ENCODE measurements at places on chromosomes 5 and 9.
A peak's percentile ranks its signal among the peaks of the same experiment; 100 is the strongest.

- no peaks in the 10 kb centered on the region for H3K4me1 ChIP-seq
- no peaks in the 10 kb centered on the region for H3K27me3 ChIP-seq
- peaks cover 50% of the 10 kb centered on the region for H3K36me3 ChIP-seq
- DNase-seq = no peak
Observed at GRCh38 chr9:108900176-108900575, 33.7 kb downstream of the ELP1 start.

GRCh38 chr9:34337403-34337802, 8.0 kb downstream of the NUDT2 start:
- no peaks in the 10 kb centered on the region for H3K27me3 ChIP-seq
- no peak for DNase-seq
- no peak overlapping the region for H3K4me3 ChIP-seq

- no peak overlapping the region for H3K4me3 ChIP-seq
- H3K27me3 ChIP-seq = no peaks in the 10 kb centered on the region
- peaks cover 22% of the 10 kb centered on the region for H3K4me1 ChIP-seq
Observed at GRCh38 chr9:93572636-93573515, 3.5 kb upstream of the PHF2 start.

- no peaks in the 10 kb centered on the region for H3K4me1 ChIP-seq
- H3K27me3 ChIP-seq = peaks cover 14% of the 10 kb centered on the region
- no peak overlapping the region for H3K27ac ChIP-seq
- DNase-seq = no peak
- H3K36me3 ChIP-seq = no peaks in the 10 kb centered on the region
Observed at GRCh38 chr5:41885286-41885685, 15.1 kb upstream of the OXCT1 start.

DNA sequence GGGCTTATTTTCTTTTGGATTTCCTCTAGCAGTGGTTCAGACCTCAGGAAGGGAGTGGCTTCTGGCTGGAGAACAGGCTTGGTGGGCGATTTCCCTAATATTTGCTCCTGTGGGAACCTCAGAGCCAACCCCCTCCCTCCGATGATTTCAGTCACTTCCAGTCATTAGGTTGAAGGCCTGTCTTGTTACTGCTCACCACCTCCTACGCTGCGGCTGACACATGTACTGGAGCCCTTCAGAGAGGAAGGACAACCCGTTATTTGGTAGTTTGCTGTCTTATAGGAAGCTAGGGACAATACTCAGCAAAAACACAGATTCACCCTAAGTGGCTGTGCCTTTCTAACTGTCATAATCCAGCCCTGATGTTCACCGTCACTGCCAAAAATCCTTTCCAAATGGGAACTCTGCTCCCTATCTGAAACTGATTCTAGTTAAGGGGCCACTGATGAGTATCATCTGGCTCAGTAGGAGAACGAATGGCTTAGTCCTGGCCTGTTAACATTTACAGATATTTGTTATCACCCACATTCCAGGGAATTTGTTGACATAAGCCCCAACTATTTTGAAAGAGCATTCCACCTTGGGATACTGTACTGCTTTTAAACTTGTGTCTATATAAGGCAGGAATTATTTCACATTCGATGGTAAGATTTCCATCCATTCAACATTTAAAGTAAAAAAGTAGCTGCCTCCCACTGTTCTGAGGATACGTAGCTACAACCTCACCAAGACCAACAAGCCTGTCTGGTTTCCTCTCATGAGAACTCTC, 29.3 kb upstream of the ANKH start:
- peaks cover 3% of the 10 kb centered on the region for H3K27me3 ChIP-seq
- no peak overlapping the region for H3K4me3 ChIP-seq
- H3K27ac ChIP-seq = no peak overlapping the region

DNA sequence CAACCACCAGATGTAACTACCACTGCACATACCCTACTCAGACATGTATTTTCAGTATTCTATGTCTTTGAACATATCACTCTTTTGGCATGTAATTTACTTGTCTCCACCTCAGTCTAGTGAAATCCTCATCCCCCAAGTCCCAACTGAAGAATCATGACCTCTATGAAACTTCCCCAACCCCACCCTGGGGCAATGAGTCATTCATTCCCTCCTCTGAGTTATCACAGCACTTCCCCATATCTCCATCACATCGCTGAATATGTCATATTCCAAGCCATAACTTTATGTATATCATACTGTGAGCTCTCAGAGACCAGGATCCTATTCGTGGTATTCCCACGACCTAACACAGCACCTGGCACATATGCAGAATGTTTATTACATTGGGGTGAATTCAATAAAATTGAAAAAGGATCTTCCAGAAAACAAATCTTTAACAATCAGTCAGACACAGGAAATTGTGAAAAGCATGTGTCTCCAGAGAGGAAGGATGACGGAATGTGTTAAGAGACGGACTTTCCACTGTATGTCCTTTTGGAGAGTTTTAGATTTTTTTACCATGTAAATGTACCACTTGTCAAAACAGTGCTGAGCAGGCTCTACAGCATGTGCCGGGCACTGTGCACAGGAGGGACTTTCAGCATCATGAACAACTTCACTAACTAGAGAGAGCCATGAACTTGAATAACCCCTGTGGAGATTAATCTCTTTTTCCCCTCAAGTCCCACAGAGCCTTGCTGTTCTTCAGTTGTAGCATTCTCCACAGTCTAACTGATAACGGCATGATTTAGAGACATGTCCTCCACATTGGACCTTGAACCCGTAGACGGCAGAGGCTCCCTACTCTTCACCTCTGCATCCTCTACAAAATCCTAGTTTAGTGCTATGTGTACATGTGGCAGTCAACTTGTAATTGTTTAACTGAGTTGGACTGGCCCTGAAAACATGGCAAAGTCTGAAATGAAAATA, 213.5 kb downstream of the GLIS3 start:
- peaks cover 7% of the 10 kb centered on the region for H3K27me3 ChIP-seq
- H3K36me3 ChIP-seq = no peaks in the 10 kb centered on the region

GRCh38 chr5:178312880-178313282, 80.3 kb upstream of the PHYKPL start:
- no peak overlapping the region for H3K27ac ChIP-seq
- DNase-seq = no peak
- H3K36me3 ChIP-seq = peaks cover 3% of the 10 kb centered on the region

GRCh38 chr5:180553530-180553929, 37.8 kb downstream of the SCGB3A1 start:
- H3K27ac ChIP-seq = no peak overlapping the region
- no peaks in the 10 kb centered on the region for H3K27me3 ChIP-seq
- peaks cover 33% of the 10 kb centered on the region for H3K36me3 ChIP-seq
- no peak for DNase-seq
- H3K4me1 ChIP-seq = peaks cover 1% of the 10 kb centered on the region

- DNase-seq = no peak
- peak overlapping the region; percentile 99 for H3K27ac ChIP-seq
- H3K4me1 ChIP-seq = peaks cover 39% of the 10 kb centered on the region
Observed at GRCh38 chr5:6632324-6632887, 438 bp downstream of the NSUN2 start.

DNA sequence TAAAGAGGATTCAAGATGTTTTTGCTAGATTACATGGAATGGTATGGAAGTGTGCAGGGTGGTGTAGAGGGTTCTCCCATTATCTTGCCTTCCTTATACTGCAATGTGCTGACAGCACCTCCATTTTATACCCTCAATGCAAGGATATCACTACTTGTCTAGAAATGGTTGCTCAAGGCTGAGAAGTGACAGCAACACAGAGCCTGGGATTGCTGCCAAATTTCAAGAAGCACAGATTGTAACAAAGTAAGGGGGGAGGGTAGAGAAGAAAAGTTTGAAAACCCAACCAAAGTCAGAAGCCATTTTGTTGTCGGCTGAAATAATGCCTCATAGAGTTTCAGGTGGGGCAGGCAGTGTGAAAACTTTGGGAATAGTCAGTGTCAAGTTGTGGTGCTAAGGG, 29.8 kb downstream of the PCDHAC2 start:
- no peak for DNase-seq
- no peaks in the 10 kb centered on the region for H3K4me1 ChIP-seq
- H3K36me3 ChIP-seq = no peaks in the 10 kb centered on the region
- H3K4me3 ChIP-seq = no peak overlapping the region

GRCh38 chr5:43658509-43658908, 55.5 kb downstream of the NNT start:
- no peak overlapping the region for H3K4me3 ChIP-seq
- no peaks in the 10 kb centered on the region for H3K27me3 ChIP-seq
- H3K36me3 ChIP-seq = peaks cover 52% of the 10 kb centered on the region
- H3K27ac ChIP-seq = no peak overlapping the region

DNA sequence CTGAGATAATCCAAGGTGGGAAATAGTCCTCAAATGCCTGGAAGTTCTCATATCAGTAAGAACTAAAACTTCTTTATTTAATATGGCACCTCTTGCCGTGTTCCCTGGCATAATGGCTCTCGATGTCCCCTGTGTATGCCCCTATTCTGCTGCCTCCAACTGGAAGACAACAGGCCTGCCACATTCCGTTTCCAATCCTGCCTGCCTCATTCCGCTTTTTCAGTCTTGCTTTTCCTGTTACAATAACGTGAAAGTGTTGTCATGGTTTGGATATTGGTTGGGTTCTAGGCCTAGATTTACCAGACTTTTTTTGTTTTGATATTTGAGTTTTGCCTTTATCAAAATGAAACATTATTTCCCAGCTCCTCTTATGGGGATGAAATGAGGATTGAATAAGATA, 98.2 kb downstream of the FOCAD start:
- no peak overlapping the region for H3K27ac ChIP-seq
- no peak overlapping the region for H3K4me3 ChIP-seq
- peaks cover 15% of the 10 kb centered on the region for H3K36me3 ChIP-seq
- H3K27me3 ChIP-seq = no peaks in the 10 kb centered on the region

DNA sequence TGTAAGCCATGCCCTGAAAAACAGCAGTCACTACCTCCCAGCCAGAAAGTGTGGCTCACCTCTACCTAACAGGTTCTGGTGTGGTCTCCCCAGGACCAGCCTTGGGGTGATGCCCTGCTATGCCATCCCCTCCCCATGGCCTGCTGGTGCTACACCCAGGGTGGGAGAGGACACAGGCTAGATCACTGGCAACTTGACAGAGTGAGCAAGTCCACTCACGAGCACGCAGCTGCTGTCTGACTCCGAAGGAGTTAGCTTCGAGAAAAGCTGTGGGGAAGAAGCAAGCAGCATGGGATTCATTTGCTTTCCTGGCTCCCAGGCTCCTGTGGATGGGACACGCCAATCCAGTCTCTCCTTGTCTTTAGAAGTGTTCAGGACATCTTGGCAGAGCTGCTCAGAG, 102.2 kb downstream of the COL5A1 start:
- no peak overlapping the region for H3K27ac ChIP-seq
- H3K4me1 ChIP-seq = no peaks in the 10 kb centered on the region
- no peaks in the 10 kb centered on the region for H3K36me3 ChIP-seq
- H3K27me3 ChIP-seq = peaks cover 3% of the 10 kb centered on the region
- no peak for DNase-seq
- no peak overlapping the region for H3K4me3 ChIP-seq

Data from memory B cell (primary cell).